ENCODE measurements at places on chromosomes 3 and 15.
A peak's percentile ranks its signal among the peaks of the same experiment; 100 is the strongest.

GRCh38 chr3:178127221-178127620 is 409.0 kb upstream of the KCNMB2 start:
- DNase-seq, result no peak

GRCh38 chr3:197175503-197175902 is 122.9 kb downstream of the DLG1 start:
- DNase-seq, result no peak

DNA sequence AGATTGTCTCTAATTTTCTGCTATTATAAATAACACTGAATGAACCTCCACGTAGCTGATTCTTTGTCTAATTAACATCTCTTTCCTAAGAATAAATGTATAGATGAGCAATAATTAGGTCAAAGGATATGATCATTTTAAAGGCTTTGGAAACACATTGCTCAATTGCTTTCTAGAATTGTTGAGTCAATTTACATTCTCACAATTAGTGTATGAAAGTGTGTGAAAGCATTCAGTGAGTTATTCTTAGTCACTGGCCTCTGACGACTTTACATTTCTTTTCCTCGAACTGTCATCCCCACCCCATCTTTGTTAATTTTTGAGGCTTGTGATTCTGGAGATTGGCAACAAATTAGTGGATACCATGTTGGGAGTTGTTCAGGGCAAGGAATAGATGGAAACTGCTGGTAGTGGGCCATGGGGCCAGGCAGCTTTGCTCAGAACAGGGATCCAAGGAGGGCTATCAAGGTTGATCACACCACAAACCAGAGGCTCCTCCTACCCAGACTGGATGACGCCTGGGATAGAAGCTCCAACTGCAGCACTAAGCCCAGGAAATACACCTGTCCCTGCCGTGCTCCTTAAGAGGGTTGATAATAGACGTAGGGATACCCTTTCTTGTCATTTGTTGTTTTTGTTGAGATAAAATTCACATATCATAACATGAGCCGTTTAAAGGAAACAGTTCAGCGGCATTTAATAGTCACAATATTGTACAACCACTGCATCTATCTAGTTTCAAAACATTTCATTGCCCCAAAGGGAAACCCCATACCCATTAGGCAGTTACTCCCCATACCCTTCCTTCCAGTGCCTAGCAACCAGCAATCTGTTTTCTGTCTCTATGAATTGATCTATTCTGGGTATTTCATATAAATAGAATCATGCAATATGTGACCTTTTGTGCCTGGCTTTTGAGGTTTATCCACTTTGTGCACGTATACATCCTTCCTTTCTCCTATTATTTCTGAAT is 27.9 kb downstream of the EIF1B start:
- no peak for DNase-seq

DNA sequence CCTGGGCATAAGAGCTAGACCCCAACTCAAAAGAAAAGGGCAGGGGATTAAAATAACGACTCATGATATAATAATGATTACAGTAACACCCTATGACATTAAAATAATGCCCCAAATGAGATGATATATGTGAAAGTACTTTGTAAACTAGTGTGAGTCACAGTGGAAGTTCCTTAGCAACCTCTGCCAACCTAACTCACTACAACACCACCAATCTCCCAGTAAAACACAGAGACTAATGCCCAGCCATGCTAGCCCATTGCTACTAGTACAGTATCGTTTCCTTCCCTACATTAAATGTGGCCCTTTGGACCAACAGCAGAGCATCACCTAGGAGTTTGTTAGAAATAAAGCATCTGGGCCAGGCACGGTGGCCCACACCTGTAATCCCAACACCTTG is 11.2 kb upstream of the ADAMTS7 start:
- no peak for DNase-seq

GRCh38 chr15:82532991-82533481 is 7.2 kb downstream of the RPS17 start:
- DNase-seq, result peak; percentile 6

DNA sequence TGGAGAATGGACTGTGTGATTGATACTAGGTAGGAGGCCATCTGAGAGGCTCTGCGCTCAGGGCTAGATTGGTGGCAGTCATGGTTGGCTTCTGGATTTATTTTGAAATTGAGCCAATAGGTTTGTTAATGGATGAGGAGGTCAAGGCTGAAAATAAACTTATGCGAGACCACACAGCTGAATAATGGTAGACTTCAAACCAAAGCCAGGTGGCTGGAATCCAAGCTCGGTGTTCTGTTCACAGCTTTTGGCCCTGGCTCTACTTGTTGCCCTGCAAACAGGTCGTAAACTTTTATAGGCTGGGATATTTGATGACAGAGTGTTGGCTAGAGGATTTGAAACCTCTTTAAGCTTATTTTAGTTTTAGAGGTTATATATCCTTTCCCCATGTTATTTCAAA is 160.4 kb downstream of the CHL1 start:
- no peak for DNase-seq

DNA sequence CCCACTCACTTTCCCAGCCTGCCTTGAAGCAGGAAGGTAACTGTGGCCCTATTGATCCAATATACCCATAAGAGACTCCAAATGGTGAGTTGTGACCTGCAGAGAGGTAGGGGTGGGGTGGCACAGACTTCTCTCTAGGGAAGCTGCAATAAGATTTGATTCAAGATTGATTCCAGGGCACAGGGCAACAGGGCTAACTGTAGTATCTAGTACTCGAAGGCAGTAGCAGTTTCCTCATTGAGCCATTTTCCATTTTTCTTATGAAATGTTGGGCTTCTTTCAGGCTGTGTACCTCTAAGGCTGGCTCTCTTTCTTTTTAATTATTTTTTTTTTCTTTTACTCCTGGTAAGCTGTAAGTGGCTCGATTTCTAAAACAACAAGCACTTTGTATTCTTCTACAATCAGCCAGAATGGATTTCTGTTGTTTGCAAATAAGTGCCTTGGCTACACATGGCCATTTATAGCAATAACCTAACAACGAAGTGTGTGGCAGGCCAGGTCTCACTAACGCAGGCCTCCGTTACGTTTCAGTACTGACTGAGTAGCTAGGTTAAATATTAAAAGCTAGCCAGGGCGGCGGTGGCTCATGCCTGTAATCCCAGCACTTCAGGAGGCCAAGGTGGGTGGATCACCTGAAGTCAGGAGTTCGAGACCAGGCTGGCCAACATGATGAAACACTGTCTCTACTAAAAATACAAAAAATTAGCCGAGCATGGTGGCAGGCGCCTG is 19.3 kb downstream of the CCDC12 start:
- DNase-seq, result no peak

DNA sequence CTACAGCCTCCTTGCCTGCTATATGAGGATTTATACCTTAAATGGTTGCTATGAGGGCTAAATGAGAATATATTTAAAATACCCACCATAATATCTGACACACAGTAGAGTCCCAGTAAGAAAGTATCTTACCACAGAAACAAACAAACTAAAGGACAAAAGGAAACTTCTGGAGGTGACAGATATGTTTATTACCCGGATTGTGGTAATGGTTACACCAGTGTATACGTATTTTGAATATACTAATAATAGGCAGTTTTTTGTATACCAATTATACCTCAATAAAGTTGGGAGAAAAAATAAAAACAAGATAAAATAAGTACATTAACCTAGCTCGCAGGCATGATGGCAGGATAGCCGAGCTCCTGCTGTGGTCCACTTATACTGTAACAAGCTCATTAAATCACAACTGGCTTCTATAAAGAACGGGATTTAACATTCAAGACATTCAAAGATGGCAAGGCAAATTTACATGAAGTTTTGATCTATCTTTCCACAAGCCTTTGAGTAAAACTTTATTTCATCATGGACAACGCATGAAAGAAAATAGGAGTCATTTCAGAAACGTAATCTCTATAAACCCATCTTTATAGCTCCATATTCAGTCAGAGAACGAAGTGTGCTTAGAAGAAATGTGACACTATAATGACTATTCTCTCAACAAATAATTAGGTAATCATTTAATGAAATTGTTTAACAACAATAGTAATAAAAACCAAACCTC is 1.5 kb downstream of the RPN1 start:
- no peak for DNase-seq

GRCh38 chr15:37084602-37085001 is 15.7 kb downstream of the MEIS2 start:
- DNase-seq, result no peak

DNA sequence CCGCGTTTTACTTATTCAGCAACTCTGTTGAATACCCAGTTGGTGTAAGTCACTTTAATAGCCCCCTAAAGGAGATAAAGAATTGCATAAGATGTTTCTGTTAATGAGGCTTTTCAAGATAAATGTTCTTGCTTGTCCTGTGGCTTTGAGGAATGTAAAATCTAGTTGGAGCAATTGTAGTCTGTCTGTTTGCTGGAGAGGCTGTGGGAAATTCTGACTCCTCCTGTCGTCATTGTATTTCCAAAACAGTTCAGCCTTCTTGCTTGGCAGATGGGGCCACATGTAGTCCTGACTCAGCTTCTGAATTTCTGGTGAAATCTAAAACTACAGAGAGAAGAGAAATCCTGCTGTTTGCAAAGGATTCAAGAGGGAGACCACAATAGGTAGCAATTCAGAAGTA is 114.4 kb downstream of the RYR3 start:
- no peak for DNase-seq

DNA sequence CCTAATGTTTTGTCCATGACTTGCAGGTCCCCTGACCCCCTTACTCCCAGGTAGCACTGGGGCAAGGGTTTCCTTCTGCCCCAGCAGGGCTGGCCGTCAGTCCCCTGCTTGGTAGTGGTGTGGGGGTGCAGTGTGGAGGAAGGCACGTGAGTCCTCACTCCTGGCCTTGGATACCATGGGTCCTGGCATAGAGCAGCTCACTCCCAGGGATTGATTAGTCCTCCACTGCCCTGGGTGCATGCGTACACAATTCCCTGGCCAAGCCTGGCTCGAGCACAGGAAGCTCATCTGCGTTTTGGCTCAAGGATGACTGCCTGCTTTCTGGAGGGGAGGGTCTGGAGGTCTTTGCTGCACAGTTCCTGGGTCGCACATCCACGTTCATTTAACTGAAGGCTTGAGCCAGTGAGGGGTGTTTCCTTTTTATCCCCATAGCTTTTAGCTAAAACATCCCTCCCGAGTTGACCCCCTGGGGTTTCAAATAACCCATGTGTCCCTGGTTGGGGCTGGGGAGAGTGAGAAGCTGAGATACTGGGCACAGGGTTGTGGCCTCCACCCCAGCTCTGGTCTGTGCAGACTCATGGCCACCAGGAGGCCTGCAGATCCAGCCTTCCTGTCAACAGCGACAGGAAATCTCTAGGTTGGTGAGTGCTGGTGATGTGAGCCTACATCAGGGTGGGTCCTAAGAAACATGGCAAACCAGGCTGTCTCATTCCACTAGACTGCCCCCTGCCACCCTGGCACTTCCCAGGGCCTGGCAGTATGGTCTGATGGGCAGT is 11.5 kb downstream of the HEMK1 start:
- DNase-seq, result no peak

- no peak for DNase-seq
These were observed 78.3 kb upstream of the ALDH1A3 start for GRCh38 chr15:100801256-100801900.

- DNase-seq, result no peak
These were observed 6.5 kb downstream of the TOPAZ1 start for GRCh38 chr3:44248152-44248551.

- peak; percentile 11 for DNase-seq
These were observed 1359.8 kb downstream of the ZPLD1 start for GRCh38 chr3:103794656-103795055.

DNA sequence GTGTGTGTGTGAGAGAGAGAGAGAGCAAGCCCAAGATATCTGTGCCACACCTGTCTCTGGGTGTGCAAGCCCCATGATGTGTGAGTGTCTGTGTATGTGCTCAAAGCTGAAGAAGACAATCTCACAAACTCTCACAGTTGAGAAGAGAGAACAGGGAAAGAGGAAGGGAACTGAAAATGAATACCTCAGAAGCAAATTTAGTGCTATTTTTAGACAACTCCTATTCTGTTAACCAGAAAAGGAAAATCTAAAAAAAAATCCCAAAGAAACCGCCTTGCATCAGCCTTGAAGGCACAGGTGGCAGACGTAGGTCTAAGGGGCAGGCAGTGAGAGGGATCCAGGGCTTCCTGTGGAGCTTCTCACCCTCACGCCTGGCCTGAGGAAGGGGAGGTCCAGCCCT is 47.8 kb downstream of the ATP2B2 start:
- no peak for DNase-seq

DNA sequence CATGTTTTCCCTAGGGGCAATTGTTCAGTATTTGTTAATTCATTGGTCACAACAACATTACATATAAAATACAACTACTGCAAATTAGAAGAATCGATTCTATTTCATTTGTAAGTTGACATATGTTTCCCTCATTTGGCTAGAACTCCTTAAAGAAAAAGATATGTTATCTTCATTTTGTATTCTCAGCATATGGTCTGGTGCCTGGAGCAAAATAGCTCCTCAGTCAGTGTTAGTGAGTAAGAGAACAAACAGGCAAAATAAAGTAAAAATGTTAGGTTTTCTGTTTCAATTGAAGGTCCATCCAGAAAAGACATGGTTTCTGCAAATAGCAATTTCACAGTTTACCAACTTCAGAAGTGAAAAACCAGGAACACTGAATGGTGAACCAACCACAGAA is 1343.1 kb downstream of the ROBO1 start:
- DNase-seq, result no peak

GRCh38 chr3:143276592-143276991 is 157.0 kb downstream of the CHST2 start:
- no peak for DNase-seq
